IMR-90 (cell line): ENCODE measurements at places on chromosomes 7 and 10. TPM values are rescaled to one million over a fixed set of nuclear protein-coding genes. Genes with fewer than 3 reads are reported as not detected.

- DNase-seq: peak; percentile 0
- H3K36me3 ChIP-seq: no peaks in the 10 kb centered on the region
- H3K4me3 ChIP-seq: no peak overlapping the region
- no peak overlapping the region for H3K27ac ChIP-seq
These were observed 90.1 kb downstream of the GRM3 start for GRCh38 chr7:86733783-86734182.

- H3K4me3 ChIP-seq: no peak overlapping the region
- no peaks in the 10 kb centered on the region for H3K36me3 ChIP-seq
- peak; percentile 100 for DNase-seq
- H3K27ac ChIP-seq: peak overlapping the region; percentile 97; the same call in 1 of the 2 replicates
These were observed 85.2 kb downstream of the HGF start for GRCh38 chr7:81684514-81685269.

DNA sequence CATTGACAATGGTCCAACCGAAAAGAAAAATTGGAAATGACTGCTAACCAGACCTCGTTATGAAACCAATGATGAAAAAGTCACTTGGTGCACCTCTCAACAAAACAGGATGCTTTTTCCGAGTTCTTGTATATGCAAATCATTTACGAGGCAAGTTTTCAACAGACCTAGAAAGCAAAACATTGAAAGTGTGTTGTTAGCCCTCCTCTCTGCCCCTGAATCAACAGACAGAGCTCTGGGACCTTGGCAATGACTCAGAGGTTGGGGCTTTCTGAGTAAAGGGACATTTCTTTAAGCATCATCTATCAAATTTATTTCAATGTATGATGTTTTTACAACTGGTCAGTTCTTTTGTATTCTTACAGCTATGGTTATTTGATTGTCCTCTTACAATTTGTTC lies 16.3 kb upstream of the DKK1 start:
- no peaks in the 10 kb centered on the region for H3K36me3 ChIP-seq
- no peak overlapping the region for H3K27ac ChIP-seq
- H3K4me3 ChIP-seq: no peak overlapping the region
- H3K27me3 ChIP-seq: no peaks in the 10 kb centered on the region

GRCh38 chr7:149525280-149525679 lies 27.7 kb upstream of the ZNF746 start:
- no peak overlapping the region for H3K4me3 ChIP-seq
- DNase-seq: no peak
- H3K36me3 ChIP-seq: no peaks in the 10 kb centered on the region
- no peaks in the 10 kb centered on the region for H3K4me1 ChIP-seq

The NAT16 gene
- total RNA-seq: not detected in 2 replicates
